Left colon (tissue), 2 donors: ENCODE measurements at places on chromosomes 11 and 22. TPM values are rescaled to one million over a fixed set of nuclear protein-coding genes. Genes with fewer than 3 reads are reported as not detected.

DNA sequence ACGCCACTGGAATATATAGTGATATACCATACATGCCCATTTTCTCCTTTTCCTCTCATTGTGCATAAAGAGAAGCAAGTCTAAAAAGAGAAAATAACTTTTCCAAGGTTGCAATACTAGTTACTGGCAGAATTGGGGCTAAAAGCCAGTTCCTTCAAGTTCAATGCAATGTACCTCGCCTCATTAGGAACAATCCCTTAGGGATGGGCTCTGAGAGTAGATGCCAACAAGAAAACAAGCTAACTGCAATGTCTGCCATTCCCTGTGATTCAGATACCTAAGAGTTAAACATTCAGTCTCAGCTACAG, 114.3 kb downstream of the RBFOX2 start:
- no peak for DNase-seq

DNA sequence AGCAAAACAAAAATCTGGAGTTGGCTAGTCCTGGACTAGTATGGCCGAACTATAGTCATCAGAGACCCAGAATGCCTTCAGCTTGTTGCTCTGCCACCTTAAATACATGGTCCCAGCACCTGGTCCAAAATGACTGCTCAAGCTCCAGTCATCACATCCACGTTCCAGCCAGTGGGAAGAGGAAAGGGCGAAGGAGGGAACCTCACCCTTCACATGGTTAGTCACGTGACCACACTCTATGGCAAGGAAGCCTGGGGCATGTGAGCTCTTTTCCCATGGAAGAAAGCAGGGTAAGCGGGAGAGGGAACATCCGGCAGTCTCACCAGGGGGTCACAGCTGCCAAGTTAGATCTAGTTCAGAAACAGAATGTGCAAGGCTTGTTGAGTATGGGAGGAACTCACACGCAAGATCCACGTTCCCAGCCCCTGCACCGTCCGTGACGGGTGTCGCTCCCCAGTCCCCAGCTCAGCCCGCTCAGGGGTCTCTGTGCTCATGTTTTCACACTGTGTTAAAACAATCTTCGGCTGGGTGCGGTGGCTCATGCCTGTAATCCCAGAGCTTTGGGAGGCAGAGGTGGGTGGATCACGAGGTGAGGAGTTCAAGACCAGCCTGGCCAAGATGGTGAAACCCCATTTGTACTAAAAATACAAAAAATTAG, 1.9 kb upstream of the ANO9 start:
- peak; percentile 54 for DNase-seq

- DNase-seq, result peak; percentile 56
Observed at GRCh38 chr11:65298131-65298535, 16.5 kb upstream of the CDC42EP2 start.

DNA sequence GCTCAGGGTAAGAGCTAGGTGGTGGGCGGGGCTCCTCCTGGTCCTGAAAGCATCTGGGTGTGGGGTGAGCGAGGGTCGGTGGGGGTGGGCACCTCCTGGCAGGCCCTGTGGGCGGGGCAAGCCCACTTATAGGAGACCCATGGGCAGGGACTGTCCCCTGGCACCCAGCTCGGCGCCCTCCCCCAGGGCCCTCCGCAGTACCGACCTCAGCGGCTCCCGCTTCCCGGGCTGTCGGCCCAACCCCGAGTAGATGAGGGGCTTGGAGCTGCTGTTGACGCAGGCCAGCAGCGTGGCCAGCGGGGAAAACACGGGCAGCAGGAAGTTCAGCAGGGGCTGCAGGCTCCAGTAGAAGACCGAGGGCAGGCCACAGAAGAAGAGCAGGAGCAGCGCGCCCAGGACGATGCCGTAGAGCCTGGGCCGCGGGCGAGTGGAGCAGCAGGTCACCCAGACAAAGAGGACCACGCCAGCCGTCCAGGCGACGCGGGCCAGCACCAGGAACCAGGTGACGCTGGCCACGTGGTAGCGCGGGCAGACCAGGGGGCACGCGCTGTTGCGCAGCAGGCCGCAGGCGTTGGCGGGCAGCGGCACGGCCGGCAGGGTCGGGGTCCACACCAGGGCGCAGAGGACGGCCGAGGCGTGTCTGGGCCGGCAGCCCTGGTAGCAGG, 663 bp downstream of the MRGPRG start:
- peak; percentile 15 for DNase-seq

DNA sequence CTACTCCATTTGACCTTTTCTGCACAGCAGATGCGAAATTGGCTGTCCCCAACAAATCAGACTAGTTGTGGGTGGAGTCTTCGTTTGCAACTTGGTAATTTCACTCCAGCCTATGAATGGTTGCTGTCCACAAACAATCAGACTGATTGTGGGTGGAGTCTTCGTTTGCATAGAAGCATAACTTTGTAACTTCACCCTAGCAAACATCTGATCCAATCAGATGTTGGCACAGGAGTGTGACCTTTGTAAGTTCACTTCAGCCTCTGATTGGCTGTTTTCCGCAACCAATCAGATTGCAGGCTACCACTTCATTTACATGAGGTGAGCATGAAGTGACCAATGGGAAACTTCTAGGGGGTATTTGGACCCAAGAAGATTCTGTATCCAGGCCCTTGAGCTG, 16.3 kb upstream of the CABP2 start:
- DNase-seq, result no peak

- no peak for DNase-seq
Observed at GRCh38 chr22:40323681-40324171, 22.6 kb upstream of the ADSL start.

DNA sequence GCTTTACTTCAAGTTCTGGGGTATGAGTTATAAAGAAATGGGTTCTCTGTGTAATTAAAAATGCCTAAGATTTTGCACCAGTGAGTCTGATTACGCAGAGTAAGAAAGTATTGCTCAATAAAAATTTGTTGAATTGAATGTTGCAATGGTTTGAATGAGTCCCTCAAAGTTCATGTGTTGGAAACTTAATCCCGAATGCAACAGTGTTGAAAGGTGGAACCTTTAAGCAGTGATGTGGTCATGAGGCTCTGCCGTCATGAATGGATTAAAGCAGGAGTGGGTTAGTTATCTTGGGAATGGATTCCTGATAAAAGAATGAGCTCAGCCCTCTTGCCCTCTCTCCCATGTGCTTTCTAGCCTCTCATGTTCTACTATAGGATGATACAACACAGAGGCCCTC, 52.6 kb upstream of the SESN3 start:
- DNase-seq, result no peak

GRCh38 chr11:26191193-26191592, 140.7 kb upstream of the ANO3 start:
- DNase-seq, result no peak

DNA sequence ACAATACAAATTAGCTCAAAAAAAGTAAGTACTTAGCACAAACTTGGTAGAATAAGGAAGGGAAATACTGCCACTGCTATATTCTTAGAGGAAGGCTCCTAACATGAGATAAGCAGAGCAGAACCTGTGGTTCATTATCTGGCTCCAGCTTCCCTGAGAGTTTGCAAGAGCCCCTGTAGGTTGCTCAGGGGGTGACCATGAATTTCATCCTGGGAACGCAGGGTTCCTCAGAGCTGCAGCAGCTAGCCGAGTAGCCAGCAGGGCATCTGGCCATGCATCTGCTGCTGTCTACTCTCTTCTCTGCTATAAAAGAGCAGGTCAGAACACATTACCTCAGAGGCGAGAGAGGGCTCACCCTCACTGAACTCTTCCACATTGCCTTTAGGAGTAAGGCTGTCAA, 67.3 kb downstream of the TRPC6 start:
- DNase-seq, result no peak

DNA sequence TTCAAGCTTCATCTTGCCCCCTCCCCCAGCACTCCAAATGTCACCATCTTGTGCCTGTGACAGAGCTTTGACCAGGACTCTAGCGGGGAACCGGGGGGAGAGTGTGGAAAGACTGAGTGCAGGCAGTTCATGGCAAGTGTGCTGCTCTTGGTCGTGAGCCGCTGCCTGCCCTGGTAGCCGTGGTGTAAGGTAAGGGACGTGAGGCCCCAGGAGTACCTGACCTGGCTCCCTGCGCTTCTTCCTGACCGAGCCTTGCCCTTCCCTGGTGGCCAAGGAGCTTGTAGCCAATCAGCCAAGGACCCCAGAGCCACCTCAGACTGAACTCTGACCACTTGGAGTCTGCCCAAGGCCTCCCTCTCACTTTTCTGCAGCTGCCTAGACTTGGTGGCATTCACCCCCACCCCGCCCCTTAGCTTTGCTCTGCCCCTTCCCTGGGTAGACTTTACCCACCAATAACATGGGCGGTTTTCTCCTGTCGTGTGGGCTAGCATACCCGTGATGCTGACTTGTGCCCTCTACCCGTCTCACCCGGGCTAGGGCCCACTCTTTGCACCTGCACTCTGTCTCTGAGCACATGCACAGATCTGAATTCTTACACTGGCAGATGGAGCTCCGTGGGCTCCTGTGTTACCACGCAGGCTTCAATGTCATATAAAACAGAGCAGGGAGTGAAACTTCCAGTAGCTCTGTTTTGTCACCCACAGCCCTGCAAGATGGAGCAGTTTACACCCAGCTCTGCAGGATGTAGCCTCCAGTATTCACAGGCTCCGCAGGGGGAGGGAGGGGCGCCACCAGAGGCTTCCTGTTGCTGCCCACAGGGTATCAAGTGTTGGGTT, 1.5 kb downstream of the DGKZ start:
- no peak for DNase-seq

GRCh38 chr22:50545522-50546325, at the start of gene KLHDC7B:
KLHDC7B (plus strand) TSS chr22:50545899; CDS start chr22:50546244, 345 bp downstream.
- DNase-seq, result peak; percentile 29

- DNase-seq, result peak; percentile 15
Observed at GRCh38 chr11:126139111-126140091, 72.0 kb downstream of the RPUSD4 start.

GRCh38 chr11:877565-877964, 33.0 kb downstream of the CHID1 start:
- no peak for DNase-seq

- DNase-seq, result no peak
Observed at GRCh38 chr11:351411-351810, 17.9 kb upstream of the B4GALNT4 start.

GRCh38 chr22:20847318-20847822, 11.2 kb downstream of the PI4KA start:
- no peak for DNase-seq

DNA sequence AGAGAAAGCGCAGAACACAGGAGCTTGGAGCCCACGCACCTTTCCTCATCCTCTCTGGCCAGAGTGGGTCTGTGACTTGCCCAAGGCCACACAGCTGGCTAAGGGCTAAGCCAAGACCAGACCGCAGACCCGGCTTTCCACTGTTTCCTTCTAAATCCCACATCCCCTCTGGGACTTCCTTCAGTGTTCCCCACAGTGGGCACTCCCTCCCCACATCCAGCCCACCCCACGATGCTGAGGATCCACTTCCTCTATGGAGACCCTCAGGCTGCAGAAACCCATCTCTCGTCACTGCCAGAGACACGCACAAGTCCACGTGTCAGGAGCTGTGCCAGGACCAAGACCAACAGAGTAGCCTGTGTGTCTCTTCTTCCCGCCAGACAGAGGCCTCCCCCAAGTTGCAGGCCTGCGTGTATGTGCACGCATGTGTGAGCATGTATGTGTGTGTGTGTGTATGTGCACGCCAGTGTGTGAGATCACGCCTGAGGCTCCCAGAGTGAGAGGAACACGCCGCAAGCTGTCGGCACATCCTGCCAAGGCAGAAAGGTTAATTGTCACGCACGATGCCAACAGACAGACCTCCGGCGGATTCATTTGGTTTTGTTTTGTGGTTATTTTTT, 21.6 kb downstream of the PDGFB start:
- no peak for DNase-seq

The SH3BP1 gene
- total RNA-seq, result 121 TPM

The NFRKB gene
- total RNA-seq, result 19.0 TPM

The OR5P2 gene
- total RNA-seq, result not detected

The UBQLN3 gene
- not detected for total RNA-seq

The PAX6 gene
- 1.5 TPM for total RNA-seq

The SLC22A6 gene
- total RNA-seq, result not detected

The LARGE2 gene
- total RNA-seq, result 1.1 TPM

The PNPLA5 gene
- total RNA-seq, result not detected
